Bronchial epithelial cell (primary cell): ENCODE measurements at places on chromosomes 7 and 10.

- DNase-seq = no peak
Measured at GRCh38 chr7:27032839-27033238, 63.0 kb downstream of the HOXA1 start.

GRCh38 chr7:25478925-25479324 lies 250.6 kb upstream of the NPVF start:
- DNase-seq = peak; percentile 7

- no peak for DNase-seq
Measured at GRCh38 chr7:116738378-116738777, 66.4 kb downstream of the MET start.

- peak; percentile 45 for DNase-seq
Measured at GRCh38 chr10:109902992-109903947, 20.0 kb downstream of the XPNPEP1 start.

DNA sequence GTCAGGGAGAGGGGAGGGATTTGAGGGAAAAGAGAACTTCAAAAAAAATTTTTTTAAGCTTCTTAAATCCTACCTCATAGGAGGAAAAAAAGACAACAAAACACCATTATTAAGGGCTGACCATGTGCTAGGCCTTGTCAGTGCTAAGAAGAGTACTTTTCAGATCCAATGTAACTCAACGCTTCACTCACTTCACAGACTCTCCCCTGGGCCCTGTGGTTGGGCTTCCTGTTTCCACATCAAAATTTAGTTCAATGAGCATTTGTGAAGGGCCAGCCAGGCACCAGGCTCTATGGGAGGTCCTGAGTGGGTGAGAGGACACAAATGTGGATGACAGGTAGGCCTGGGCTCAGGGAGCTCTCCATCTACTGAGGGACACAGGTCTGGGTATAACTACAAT lies 249.8 kb downstream of the PTEN start:
- no peak for DNase-seq

GRCh38 chr10:88127766-88128165 lies 264.3 kb downstream of the PTEN start:
- DNase-seq = no peak

- no peak for DNase-seq
Measured at GRCh38 chr7:13067036-13067435, 379.6 kb downstream of the ARL4A start.

DNA sequence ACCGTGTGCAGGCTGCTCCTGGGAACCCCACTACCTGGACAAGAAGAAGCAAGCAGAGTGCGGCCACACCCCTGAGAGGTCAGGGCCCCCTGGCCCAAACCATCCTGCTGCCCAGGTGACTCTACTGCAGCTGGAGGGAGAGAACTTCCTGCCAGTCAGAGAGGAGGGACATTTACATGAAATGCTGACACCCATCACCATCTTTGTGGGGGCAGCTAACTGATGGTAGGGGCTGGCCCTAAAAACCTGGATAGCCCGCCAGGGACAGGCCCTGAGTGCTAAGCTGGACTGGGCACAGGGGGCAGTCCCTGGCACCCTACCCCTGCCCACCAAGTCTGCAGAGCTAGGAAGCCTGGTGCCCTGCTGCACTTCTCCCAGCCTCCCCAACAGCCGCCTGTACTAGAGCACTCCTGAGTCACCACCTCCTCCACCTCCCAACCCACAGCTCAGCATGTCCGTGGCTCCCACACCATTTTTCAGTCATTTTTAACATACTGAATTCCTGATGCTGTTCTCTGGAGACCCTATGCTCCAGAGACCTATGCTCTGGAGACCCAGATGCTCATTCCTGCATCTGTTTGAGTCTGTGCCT lies 27.5 kb downstream of the DPCD start:
- no peak for DNase-seq

- DNase-seq = no peak
Measured at GRCh38 chr10:33746836-33747268, 412.4 kb upstream of the NRP1 start.

DNA sequence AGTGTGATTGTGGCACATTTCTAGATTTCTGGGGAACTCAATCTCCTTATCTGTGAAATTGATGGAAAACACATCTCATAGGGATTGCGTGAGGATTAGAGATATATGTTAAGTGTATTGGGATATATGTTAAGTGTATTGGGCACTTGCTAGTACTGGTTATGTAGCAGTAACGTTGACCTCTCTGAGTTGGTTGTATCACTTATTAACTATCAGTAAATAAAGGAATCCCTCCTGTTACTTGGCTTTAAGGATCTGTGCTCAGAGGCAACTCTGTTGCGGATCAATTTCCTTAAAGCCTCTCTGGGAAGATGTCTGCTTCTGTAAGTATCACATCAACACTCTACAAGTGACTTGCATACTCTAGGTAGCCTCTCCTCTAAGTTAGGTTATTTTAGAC lies 25.2 kb downstream of the GNAI1 start:
- DNase-seq = no peak

DNA sequence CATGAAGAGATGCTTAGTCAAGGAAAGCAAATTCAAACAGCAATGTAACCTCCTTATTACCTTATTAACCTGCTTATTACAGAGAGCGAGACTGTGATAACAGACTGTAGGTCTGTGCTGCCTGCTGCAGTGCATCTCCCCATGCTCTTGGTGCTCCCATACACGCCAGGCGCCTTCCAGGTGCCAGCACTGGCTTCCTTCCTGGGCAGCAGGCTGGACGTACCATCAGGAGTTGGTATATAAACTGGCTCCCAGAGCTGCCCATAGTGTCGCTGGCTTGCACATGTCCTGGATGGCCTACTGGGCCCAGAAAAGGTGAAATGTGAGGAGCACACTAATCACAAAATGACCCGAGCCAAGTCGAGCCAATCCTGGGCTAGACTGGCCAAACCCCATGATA lies 13.5 kb downstream of the ATP6V0E2 start:
- no peak for DNase-seq

- DNase-seq = no peak
Measured at GRCh38 chr10:110865809-110866482, 5.8 kb upstream of the PDCD4 start.

DNA sequence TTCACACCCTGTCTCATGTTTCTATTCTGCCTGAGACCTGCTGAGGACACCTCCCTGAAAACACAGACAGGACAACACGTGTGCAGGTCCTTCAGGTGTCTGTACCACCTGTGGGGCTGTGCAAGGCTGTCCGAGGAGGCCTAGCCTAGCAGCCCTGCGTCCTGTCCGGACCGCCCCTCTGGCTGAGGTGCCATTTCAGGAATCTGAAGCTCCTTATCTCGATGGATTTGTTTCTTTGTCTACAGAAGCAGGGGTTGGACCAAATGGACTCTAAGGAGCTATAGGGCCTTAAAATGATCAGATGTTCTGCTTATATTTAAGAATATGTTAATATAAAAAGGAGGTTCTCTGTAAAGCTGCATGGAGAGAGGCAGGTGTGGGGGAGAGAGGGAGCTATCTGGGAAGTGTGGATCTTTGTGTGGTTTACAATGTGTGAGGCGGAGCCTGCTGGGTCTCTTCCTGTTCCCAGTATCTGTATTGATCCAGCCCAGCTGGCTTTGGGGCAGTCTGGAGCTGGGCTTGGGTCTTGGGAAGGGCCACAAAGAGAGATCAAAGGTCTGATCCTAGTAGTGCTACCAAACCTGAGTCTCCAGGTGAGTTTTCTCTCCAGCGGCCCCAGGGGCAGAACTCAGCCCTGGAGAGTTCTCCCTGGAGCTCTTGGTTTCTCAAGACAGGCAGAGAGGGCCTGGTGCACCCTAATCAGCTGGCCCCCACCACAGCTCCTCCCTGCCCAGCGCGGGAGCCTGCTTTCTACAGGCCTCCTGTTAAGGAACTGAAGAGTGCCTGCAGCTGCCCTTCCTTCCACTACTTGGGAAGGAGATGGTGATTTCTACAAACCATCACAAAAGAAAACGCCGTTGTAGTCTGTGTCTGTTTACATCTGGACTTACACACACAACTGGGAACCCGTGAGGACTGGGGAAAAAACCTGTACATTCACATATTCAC lies 3.4 kb upstream of the MNX1 start:
- DNase-seq = no peak

GRCh38 chr10:127776816-127777215 lies 39.8 kb downstream of the FOXI2 start:
- peak; percentile 16 for DNase-seq

DNA sequence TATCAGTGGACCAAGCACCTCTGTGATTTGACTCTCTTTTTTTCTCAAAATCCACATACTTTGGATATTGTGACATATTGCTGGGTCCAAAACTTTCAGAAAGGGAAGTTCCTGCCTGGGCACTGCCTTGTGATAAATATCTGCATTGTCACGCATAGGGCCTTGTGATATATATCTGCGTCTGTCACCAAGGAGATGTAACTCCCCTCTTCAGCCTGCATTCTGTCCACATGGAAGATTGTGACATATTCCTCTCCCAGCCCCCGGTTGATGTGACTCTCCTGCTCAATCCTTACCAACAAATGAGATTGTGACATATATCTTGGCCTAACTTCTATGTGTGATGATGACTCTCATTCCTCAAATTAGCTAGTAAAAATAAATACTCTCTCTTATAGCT lies 25.4 kb upstream of the ZNF107 start:
- no peak for DNase-seq

GRCh38 chr10:94363251-94363565 lies 469 bp upstream of the NOC3L start:
- DNase-seq = no peak

DNA sequence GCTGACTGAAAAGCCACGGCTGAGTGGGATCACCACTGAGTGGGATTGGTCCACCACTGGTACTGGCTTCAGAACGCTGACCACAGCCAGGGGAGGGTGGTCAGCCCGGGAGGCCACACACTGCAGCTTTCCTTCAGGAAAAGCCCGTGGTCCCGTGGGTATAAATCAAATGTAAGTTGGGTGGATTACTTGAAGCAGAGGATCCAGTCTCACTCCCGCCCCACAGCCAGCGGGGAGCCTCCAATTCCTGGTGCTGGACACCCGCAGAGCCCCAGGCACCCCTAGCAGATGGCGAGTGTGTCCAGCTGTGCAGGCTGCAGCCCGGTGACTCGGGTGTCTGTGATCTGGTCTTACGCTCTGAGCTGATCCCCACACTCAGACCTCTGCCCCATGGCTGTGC lies 231.1 kb upstream of the ZNF32 start:
- no peak for DNase-seq

DNA sequence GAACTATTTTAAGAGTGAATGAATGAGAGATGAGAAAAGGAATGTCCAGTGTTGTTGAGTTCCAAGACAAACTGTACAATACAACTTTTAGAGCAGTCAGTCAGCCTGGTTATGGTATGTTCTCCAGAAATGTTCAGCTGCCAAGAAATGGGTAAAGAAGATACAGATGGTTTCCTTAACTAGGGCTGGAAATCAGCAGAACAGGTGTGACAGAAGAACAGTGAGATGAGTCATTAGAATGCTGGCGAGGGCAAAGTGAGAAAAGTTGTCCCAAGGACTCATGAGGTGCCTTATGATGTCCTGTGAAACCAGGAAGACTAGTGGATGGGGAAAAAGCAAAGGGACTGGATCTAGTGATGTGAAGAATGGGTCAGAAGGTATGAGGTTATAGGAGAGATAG lies 20.8 kb upstream of the SEPTIN7 start:
- DNase-seq = no peak

DNA sequence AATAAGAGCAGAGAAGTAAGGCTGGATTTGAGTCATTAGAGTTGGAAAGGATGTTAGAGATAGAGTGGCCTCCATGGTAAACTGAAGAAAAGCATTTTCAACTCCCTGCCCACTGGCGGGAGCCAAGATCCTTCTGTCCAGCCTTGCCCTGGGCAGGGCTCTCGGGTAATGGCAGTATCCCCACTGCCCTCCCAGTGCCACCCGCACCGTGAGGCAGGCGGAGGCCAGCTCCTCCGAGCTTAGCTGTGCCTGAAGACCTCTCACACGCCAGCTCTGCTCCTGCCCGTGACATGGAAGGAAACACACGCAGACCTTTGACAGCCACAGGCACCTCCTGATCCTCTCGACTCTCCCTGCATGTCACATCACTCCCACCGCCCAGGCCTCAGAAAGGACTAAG lies 22.3 kb downstream of the BCCIP start:
- DNase-seq = no peak

DNA sequence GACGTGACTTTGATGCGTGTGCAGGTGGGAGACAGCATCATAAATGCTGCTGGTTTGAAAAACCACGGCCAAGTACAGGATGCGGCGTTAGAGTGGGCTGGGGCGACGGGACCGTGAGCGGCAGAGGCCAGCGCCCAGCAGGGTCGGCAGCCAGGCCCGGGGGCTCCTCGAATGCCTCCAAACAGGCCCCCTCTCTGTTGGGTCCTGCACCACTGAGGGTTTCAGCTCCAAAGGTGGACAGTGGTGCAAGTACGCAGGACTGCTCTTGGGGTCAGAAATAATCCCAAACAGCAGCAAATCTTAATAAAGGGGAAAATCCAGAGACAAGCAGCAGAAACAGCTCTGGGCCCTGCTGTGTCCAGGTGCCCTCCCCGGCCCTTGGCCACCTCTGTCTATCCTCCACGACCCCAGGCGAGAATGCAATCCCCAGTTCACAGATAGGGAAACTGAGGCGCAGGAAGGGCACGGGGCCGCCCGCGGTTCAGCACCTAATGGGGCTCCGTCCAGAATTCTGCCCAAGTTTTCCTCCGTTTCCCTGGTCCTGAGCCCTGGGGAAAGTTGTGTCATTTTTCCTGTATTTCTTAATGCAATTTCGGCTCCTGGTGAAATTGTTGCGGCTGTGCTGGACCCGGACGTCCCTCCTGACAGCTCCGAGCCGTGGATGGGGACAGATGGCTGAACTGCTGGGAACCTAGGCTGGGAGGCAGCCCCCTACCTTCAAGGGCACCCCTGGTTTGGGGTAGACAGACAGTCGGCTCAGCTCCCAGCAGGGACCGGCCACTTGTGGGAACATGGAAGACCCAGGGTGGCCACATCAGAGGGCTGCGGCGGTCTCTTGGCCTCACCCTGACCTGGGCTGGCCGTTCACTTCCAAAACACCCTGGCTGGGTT lies 97.4 kb downstream of the FOXL3 start:
- DNase-seq = no peak

GRCh38 chr10:94049911-94050310 lies 56.2 kb downstream of the PLCE1 start:
- DNase-seq = no peak

DNA sequence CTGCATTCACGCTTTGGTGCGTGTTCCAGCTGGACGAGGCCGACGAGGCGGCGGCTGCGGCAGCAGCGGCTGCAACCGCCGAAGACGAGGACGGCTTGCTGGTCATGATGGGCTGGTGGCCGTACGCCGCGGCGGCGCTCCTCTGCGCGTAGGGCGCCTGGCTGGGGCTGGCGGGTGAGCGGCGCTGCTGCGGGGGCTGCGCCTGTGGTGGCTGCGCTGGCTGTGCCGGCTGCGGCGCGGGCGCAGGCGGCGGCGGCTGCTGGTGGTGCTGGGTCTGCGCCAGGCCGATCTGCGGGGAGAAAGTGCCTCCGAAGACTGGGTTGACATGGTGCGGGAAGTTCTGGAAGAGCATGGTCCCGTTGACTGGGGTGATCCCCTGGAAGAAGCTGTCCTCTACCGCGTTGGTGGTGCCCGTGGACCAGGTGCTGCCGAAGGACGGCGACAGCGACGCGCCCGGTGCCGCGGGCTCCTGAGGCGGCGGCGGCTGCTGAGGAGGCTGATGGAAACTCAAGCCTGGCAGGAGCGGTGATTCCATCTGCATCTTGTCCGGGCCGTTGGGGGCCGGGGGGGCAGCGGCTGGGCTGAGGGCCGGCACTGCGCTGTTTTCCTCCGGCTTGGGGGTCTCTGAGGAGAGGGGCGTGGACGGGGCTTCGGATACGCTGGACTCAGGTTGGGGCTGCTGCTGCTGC lies 51.1 kb downstream of the CPEB3 start:
- no peak for DNase-seq
